Upper lobe of left lung (tissue), 6 donors: ENCODE measurements at places on chromosomes 16 and 17. TPM values are rescaled to one million over a fixed set of nuclear protein-coding genes. Genes with fewer than 3 reads are reported as not detected.

CES1 gene
- total RNA-seq, result 208 TPM

HASPIN gene
- total RNA-seq, result not detected

- no peaks in the 10 kb centered on the region for H3K36me3 ChIP-seq
- H3K27ac ChIP-seq, result no peak overlapping the region
- no peak for DNase-seq
- H3K27me3 ChIP-seq, result no peaks in the 10 kb centered on the region
These were observed 656.6 kb upstream of the SOX9 start for GRCh38 chr17:71464241-71464640.

GRCh38 chr17:43349142-43349541 is 49.7 kb upstream of the ARL4D start:
- H3K4me1 ChIP-seq, result no peaks in the 10 kb centered on the region
- H3K4me3 ChIP-seq, result no peak overlapping the region
- no peaks in the 10 kb centered on the region for H3K27me3 ChIP-seq
- no peaks in the 10 kb centered on the region for H3K36me3 ChIP-seq

TMEM238L gene
- not detected for total RNA-seq

DNA sequence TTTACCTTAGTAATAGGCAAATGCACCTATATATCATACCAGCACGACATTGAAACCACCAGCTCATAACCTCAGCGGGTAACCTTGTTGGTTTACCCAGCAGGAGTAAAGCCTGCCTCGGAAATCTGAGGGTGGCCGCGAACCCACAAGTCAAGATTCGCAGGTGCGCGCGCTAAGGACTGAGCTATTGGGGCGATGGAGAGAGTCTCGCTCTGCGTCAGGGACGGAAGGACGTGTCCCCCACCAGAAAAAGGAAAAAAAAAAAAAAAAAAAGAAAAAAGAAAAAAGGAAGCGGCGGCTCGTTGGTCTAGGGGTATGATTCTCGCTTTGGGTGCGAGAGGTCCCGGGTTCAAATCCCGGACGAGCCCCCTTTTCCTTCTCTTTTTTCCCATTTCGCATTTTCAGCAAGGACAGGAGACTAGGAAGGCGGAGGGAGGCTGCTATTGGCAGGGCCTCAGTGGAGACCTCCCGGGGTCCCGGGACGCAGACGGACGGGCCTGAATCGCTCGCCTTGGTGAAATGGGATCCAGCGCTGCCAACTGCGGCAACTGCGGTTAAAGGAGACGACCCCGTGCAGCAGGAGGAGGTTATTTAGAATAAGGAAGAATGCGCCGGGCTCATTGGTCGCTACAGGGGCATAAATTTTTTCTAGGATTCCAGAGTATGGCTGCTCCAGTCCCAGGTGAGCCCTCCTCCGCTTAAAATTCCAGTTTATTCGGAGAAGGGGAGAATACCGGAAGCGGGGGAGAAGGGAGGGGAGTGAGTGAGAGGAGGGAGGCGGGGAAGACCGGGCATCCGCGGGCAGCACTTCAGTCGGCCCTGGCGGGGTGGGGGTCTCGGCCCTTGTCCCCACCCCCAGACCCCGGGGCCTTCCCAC is at the start of gene OR1F1:
OR1F1 (plus strand) TSS at position 407 of the 877 bp plus-strand sequence.
- H3K36me3 ChIP-seq, result no peaks in the 10 kb centered on the region
- no peak within 1 kb of the TSS for H3K27ac ChIP-seq
- peaks cover 30% of the 10 kb centered on the region for H3K4me1 ChIP-seq
- peak; percentile 32 for DNase-seq
- H3K27me3 ChIP-seq, result peaks cover 71% of the 10 kb centered on the region

- no peaks in the 10 kb centered on the region for H3K27me3 ChIP-seq
- DNase-seq, result no peak
- no peaks in the 10 kb centered on the region for H3K36me3 ChIP-seq
- no peaks in the 10 kb centered on the region for H3K4me1 ChIP-seq
- no peak overlapping the region for H3K4me3 ChIP-seq
These were observed 187.5 kb upstream of the FOXF1 start for GRCh38 chr16:86322806-86323205.

ARHGAP44 gene
- total RNA-seq, result 36.3 TPM

DNA sequence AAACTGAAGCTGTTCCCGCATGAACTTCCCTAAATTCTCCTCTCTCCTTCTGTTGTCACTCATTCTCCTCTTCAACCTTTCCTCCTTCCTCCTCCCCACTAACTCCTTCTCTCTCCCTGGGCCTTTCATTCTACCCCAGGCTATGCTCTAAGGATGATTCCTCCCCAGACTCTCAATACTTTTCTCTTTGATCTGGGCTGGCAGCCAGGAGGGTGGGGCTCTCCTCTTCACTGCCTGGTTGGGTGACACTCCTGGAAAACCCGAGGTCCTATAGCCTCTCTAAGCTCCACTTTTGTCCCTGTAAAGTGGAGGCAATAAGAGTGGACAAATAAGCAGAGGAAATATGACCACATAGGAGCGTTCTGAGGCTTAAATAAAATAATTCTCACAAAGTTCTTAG is 46.2 kb downstream of the HSD17B2 start:
- H3K27ac ChIP-seq, result no peak overlapping the region
- no peaks in the 10 kb centered on the region for H3K36me3 ChIP-seq
- no peak overlapping the region for H3K4me3 ChIP-seq
- no peaks in the 10 kb centered on the region for H3K4me1 ChIP-seq
- no peaks in the 10 kb centered on the region for H3K27me3 ChIP-seq

DNA sequence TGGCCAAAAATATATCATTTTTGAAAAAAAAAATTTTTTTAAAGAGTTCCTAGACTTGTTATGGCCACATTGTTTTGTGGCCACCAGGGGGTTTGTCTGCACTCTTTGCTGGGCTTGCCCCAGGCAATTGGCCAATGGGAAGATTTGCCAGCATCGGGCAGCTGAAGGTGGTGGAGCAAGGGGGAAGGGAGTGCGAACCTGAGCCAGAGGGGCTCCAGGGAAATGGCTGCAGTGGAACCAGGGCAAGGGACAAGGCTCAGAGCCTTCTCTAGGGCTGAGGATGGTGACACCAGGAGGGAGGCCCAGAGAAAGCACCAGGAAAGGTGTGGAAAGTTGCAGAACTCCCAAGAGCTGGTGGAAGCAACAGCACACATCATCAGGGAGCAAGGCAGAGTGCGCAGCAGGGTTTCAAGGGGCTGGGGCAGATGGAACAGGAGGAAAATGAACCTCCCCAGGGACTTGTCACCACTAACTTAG is 15.5 kb upstream of the CMIP start:
- H3K27me3 ChIP-seq, result no peaks in the 10 kb centered on the region
- H3K4me3 ChIP-seq, result no peak overlapping the region
- no peaks in the 10 kb centered on the region for H3K36me3 ChIP-seq
- DNase-seq, result peak; percentile 46
- H3K27ac ChIP-seq, result no peak overlapping the region

SCNN1B gene
- total RNA-seq, result 82.0 TPM

DNA sequence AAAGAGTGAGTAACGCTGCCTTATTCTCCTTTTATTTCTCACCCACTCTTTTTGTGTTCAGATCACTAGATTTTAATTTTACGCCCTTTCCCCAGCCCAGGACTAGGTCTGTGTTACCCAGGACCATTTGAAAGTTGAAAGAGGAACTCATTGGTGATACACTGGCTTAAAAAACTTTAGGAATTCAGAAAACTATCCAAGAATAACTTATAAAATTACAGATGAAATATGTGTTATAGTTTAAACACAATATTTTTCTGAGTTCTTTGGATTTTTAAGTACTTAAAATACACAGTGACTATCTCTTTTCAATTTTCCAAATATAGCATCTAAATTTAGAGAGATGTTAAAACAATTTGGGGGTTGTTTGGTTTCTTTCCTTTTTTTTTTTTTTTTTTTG is 385.2 kb downstream of the CDH13 start:
- no peak for DNase-seq
- H3K27ac ChIP-seq, result no peak overlapping the region
- H3K27me3 ChIP-seq, result no peaks in the 10 kb centered on the region
- no peaks in the 10 kb centered on the region for H3K4me1 ChIP-seq
- H3K36me3 ChIP-seq, result no peaks in the 10 kb centered on the region

GRCh38 chr16:15435216-15435864 is 952 bp downstream of the BMERB1 start:
- H3K4me1 ChIP-seq, result peaks cover 17% of the 10 kb centered on the region
- H3K4me3 ChIP-seq, result peak overlapping the region; percentile 67
- peak overlapping the region; percentile 18 for H3K27ac ChIP-seq
- no peaks in the 10 kb centered on the region for H3K36me3 ChIP-seq
- H3K27me3 ChIP-seq, result no peaks in the 10 kb centered on the region

DNA sequence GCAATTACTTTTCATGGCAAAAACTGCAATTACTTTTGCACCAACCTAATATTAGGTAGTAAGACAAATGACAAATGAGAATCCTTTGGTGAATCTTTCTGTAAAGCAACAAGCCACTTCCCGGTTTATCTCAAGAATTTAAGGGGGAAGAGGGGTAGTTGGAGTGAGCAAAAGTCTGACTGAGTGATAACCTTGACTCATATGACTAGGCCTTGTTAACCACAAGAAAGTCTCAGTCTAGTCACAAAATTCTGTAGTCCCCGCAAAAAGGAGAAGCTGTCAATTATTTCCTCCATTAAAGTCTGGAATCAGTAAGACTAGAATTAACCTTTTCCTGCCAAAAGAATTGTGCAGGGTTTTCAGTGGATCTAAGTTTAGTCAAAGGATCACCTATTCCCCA is 72.2 kb upstream of the GNAO1 start:
- DNase-seq, result no peak
- H3K27ac ChIP-seq, result no peak overlapping the region
- no peaks in the 10 kb centered on the region for H3K36me3 ChIP-seq
- no peak overlapping the region for H3K4me3 ChIP-seq

RNF227 gene
- total RNA-seq, result 7.3 TPM
